Right atrium auricular region (tissue), 2 donors: ENCODE measurements at places on chromosomes 4 and X. TPM values are rescaled to one million over a fixed set of nuclear protein-coding genes. Genes with fewer than 3 reads are reported as not detected.

- no peaks in the 10 kb centered on the region for H3K27me3 ChIP-seq
- H3K27ac ChIP-seq, result no peak overlapping the region
- no peak for DNase-seq
- H3K4me3 ChIP-seq, result no peak overlapping the region
- no peaks in the 10 kb centered on the region for H3K4me1 ChIP-seq
- H3K36me3 ChIP-seq, result no peaks in the 10 kb centered on the region
Measured at GRCh38 chr4:9764155-9764696, 17.2 kb upstream of the DRD5 start.

Gene TLR2
- 18.8 TPM for total RNA-seq

Gene GALNTL6
- total RNA-seq, result not detected

Gene HADH
- 108 TPM for total RNA-seq
